OCI-LY7 (cell line): ENCODE measurements at places on chromosomes 4 and X.
A peak's percentile ranks its signal among the peaks of the same experiment; 100 is the strongest.

DNA sequence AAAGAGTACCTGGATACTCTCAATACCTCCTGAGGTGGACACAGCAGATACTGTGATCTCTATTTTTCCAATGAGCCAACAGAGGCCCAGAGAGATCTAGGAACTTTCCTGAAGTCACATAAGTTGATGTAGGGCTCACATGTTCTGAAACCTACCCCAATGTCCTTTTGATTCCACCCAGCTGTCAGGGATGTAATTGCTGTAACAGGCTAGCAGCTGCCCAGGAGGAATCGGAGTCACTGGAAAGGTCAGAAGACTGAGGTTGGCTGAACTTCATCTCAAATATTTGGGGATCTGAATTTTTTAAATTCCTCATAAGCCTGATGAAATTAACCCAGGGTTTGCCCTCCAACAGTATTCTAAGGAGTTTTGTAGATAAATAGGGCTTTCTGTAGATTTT, 52.5 kb upstream of the PROM1 start:
- DNase-seq, result no peak

- DNase-seq, result no peak
Measured at GRCh38 chr4:73704314-73705055, 35.9 kb upstream of the CXCL8 start.

DNA sequence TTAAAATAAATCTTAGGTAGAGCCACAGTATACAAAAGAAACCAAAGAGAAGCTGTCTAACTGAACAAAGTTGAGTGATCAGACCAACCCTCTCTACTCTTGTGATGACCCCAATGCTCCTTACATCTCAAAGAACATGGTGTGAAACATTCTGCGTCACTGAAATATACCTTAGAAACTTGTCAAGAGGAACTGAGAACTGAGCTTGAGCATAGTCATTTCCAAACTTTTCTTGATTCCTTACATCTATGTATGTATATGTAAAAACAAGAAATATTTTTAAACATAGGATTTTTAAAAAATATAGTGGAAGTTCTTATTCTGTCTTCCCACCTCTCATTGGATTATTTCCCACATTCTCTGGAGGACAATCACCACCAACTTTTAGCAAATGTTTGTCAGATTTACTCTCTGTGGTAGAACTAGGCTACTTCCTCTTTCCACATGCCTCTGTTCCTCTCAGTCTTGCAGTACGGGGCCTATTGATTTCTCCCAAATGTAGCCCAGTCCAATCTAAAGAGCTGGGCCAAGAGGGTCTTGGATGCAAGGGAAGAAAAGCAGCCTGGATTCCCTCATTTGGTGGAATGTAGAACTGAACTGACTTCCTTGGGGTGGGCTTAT, 98.2 kb upstream of the HHIP start:
- DNase-seq, result no peak

DNA sequence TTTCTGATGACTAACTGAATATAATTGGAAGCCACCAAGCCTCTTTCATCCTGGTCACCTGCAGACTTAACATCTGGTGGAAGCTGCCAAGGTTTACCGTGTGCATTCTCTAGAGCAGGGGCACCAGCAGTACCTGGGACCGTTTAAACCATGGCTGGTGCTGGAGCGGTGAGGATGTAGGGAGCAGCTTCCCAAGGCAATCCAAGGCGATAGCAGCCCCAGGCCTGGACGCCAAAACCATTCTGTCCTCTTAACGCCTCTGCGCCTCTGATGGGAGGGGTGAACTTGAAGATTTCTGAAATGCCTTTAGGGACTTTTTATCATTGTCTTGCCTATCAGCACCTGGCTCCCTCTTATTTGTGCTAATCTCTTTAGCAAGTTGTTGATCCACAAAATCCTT, 37.3 kb upstream of the SPANXN2 start:
- no peak for DNase-seq

GRCh38 chr4:8201321-8201781, 2.3 kb downstream of the SH3TC1 start:
- peak; percentile 75 for DNase-seq

DNA sequence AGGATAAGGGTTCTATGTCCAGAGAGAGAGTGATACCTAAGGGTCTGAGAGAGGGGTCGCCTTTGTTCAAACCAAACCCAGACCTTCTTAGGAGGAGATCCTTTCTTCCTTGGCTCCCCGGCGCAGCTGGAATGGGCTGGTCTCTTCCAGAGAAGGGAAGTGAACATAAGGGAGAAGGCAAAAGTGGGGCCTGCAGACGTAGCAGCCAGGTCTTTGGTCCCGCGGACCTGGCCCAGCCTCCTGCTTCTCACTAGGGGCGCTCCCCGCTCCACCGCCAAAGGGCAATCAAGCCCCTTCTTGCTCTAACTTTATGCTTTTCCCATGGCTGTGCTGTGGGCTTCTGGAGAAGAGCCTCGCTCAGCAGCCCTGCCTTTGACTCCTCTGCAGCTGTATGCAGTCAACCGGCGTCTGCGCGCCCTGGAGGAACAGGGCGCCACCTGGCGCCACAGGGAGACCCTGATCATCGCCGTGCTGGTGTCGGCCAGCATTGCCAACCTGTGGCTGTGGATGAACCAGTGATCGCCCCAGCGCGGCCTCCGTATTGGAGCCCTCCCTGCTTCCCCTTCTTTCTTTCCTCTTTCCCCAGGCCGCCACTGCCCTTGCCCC, 6.5 kb downstream of the FATE1 start:
- peak; percentile 10 for DNase-seq

DNA sequence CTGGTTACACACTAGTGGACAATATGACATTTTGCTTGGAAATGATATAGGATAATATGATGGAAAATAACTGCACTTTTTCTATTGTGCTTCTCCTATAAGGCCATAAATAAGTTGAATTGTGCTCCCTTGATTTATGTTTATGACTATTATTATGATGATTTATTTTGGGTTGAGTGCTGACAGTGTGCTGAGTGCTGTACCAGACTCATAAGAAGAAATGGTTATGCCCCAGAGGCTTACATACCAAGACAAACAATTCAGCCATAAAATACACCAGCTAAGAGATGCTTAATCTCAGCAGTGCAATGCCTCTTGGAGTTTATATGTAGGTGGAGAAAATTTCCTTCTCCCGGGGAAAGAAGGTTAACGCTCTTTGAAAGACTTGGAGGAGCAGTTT, 199.8 kb upstream of the NOCT start:
- no peak for DNase-seq

GRCh38 chr4:86531440-86531839, 62.7 kb upstream of the PTPN13 start:
- no peak for DNase-seq

GRCh38 chr4:166301266-166301665, 428.2 kb downstream of the TLL1 start:
- DNase-seq, result no peak

DNA sequence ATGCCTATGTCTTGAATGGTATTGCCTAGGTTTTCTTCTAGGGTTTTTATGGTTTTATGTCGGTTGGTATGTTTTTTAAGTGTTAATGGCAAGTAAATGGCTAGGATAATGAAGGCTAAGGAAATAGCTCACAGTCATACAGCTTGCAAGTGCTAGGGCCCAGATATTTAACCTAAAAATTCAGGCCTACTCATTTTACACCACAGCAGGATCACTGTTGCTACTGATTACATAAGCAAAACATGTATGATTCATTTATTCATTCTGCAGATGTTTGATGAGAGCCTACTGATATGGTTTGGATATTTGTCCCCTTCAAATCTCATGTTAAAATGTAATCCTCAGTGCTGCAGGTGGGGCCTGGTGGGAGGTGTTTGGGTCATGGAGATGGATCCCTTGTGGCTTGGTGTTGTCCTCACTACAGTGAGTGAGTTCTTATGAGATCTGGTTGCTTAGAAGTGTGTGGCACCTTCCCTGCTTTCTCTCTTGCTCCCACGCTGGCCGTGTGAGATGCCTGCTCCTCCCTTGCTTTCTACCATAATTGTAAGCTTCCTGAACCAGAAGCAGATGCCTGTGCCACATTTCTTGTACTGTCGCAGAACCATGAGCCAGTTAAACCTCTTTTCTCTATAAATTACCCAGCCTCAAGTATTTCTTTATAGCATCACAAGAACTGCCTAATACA, 175.5 kb downstream of the MAPK10 start:
- DNase-seq, result no peak
